ENCODE measurements at places on chromosomes 13 and 19.
A peak's percentile ranks its signal among the peaks of the same experiment; 100 is the strongest.

DNA sequence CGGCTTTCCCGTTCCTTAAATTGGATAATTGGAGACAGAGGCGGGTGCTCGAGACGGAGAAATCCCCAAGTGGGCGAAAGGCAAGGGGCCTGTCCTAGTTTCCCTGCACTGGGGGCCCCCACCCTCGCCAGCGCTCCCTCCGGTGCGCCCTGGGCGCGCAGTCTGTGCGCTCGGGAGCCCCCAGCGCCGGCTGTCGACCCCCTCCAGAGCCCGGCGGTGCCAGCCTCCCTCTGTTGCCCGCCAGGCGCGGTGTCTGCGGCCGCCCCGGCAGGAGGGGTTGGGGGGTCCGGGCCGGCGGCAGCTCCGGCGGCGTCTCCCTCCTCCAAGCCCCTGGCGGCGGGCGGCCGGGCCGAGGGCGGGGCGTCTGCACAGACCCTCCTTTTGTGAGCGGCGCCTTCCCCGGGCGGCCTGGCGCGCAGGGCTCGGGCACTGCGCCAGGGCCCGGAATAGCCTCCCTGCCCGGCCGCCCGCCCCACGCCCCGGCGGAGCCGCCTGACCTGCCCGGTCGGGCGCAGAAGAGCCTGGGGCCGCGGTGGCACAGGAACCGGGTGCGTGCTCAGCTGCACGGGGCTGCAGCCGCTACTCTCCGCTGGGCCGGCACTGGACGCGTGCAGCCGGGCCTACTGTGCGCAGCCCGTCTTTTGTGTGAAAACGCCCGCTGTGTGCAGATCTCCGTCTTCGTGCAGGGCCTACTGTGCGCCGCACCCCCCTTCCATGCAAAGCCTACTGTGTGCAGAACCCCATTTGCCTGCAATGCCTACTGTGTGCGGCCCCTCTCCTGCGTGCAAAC lies 13.2 kb downstream of the GADD45B start:
- DNase-seq: no peak

DNA sequence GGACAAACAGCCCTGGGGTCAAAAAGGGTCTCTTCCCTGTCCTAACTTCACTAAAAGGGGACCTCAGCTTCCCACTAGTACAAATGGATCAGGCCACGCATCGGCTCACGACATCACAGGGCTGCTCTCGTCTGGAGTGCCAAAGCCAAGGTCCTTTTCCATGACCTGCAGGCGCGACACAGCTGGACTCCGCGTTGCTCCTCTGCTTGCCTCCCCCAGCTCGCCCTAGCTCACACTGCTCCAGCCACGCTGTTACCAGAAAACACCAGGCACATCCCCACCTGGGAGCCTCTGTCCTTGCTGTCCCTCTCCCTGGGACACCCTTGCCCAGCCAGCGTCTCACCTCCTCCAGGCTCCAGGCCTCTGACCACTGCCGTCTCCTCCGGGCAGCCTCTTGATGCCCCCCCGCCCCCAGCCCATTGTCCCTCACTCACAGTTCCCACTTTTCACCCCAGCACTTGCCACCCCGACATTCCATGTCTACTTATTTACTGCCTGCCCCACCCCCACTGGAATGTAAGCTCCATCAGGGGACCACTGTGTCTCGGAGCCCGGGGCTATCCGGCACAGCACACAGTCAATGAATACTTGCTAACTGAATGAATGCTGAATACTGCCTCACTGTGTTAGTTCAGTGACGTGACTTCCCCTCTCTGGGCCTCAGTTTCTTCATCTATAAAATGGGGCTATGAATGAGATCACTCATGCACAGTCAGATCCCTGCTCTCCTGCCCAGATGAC lies 20.7 kb downstream of the AKT2 start:
- DNase-seq: no peak

- DNase-seq: peak; percentile 52
These were observed 2.6 kb upstream of the SPACA6 start for GRCh38 chr19:51690454-51691073.

DNA sequence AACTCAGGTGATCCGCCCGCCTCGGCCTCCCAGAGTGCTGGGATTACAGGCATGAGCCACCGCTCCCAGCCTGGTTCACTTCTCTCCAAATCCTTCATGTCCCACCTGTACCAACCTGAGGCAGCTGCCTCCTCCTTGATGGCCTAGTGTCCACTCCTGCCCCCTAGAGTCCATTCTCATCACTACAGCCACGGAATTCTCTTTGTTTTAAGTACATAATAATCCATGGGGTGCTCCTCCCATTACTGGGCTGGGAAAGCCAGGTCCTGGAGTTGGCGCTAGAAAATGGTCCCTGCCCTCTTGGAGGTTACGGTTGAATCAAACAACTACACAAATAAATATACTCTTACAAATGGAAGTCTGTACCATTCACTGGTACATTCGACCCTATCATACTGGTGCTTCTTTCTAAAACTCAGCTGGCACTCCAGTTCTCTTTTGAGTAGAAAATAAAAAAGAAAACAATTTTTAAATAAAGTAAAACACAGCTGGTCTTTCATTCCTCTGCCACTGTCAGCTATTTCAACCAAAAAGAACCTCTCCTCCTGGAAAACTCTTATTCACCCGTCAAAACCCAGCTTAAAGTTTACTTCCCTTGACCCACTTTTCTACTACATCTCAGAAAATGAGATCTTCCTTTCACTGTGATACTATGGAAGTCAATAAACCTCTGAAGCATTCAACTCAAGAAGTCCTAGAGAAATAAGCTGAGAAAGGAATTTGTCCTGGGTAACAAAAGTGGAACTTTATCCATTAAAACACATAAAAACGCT lies 22.4 kb upstream of the ARHGEF18 start:
- DNase-seq: no peak

DNA sequence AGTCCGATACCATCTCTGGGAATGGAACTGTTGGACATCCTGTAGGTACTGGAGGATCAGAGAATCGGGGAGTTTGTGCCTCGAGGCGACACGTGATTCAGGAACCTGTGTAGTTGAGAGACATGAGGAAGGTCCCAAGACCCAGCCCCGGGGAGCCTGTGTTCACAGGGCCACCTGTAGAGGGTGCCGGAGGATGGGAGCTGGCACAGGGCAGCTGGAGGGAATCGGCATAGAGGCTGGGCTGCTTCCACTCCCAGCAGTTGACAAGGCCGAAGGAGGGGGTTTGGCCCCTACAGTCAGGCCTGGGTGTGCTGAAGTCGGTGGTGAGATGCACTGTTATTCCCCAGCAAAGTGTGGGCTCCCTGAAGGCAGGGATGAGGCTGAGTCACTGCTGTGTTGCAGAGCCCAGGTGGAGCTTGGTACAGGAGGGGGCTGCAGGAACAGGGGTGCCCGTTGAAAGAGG lies 2.5 kb upstream of the ISYNA1 start:
- DNase-seq: no peak

- DNase-seq: no peak
These were observed 28.4 kb downstream of the UBAC2 start for GRCh38 chr13:99228737-99229691.

GRCh38 chr13:45851956-45852355 lies 403 bp upstream of the SIAH3 start:
- DNase-seq: no peak

GRCh38 chr19:49801401-49801888 lies 11.6 kb downstream of the FUZ start:
- no peak for DNase-seq

DNA sequence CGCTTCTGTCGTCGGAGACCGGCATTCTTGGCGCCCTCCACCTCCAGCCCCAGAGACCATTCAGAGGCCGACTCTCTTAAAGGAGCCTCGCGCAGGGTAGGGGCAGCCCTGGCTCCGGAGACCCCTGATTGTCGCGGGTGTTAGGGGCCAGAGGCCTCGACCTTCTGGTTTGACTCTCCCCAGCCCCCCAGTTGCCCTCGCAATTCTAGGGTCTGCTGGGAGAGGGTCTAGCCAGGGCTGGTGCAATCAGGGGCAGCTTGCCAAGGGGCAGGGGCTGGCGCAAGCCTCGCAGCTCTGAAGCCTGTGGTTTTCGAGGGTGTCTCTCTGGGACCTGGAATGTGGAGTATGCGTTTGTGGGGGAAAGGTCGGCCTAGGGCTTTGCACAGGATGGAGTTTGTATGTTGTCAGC lies 1.6 kb upstream of the SLC7A10 start:
- DNase-seq: no peak

DNA sequence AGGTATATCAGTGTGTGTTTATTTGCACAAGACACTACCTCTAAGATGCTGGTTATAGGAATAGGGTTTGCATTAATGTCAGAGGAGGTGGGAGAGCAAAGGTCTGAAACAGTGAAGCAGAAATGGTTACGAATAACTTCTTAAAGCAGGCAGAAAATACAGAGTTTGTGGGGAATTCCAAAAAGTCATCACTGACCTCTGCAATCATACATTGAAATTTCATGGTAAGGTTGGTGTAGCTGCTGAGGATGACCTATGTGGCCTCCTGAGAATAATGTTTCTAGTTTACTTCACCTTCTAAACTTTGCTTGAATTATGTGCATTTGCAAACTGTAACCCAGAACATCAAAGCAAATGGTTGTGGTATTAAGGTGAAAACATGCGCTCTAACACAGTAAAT lies 280.1 kb downstream of the PCDH20 start:
- no peak for DNase-seq

GRCh38 chr13:112032186-112032993 lies 34.6 kb upstream of the SOX1 start:
- no peak for DNase-seq

DNA sequence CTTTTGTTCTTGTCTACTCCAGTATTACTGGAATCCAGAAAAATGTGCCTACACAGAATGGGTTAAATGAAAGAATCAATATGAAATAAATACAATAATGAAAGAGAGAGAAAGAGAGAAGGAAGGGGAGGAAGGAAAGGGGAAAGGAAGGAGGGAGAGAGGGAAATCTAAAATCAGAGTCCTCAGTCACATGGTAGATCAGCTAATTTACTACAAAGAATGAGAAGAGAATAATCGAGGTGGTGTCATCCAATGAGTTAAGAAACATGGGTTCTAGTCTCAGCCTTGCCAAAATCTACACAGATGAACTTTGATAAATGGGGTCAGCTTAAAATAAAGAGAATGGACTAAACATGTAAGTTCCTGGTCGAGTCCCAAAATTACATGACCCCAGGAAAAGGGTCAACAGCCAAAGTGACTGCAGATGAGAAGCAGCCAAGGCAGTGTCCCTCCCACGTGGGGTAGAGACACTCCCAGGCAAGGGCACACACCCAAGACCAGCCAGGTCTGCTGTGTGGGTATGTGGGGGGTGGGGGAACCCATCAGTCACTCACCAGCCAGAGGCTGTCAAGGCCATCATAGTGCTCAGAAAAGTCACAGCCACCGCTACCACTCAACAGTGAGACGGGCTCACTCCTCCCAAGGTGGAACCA lies 103.6 kb downstream of the STK24 start:
- DNase-seq: no peak

GRCh38 chr13:35978607-35979316 lies 152.4 kb downstream of the DCLK1 start:
- DNase-seq: no peak

- DNase-seq: no peak
These were observed 143.2 kb upstream of the ZNF507 start for GRCh38 chr19:32202244-32202643.

GRCh38 chr13:45122941-45123340 lies 2.6 kb downstream of the GTF2F2 start:
- DNase-seq: no peak
